ENCODE measurements at places on chromosomes 3 and 15.

DNA sequence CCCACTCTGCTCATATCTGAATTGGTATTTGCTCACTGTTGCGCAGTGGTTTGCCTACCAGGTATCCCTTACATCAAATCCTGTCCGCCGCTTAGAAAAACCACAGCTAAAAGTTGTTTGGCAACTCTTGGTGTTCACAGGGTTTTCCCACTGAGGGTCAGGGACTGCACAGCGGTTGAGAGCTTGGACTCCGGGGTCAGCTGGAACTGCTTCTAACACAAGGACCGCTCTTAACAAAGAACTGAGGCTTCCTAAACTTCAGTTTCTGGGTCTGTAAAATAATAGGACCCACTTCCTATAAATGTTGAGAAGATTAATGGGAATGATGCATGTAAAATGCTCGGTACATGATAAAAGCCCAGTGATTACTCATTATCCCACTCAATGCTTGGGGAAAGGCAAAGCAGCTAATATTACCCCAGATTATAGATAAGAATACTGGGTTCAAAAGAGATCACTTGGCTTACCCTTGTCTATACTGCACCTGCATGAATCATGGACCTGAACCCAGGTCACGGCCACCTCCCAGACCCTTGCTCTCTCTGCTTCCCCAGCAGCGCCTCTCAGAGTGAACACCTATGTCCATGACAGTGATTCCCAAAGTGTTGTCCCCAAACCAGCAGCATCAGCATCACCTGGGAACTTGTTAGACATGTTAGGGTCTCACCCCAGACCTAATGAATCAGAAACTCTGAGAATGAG, 36.1 kb downstream of the LIPC start:
- DNase-seq = peak; percentile 77

- DNase-seq = no peak
Observed at GRCh38 chr3:123540285-123540684, 44.6 kb downstream of the HACD2 start.

DNA sequence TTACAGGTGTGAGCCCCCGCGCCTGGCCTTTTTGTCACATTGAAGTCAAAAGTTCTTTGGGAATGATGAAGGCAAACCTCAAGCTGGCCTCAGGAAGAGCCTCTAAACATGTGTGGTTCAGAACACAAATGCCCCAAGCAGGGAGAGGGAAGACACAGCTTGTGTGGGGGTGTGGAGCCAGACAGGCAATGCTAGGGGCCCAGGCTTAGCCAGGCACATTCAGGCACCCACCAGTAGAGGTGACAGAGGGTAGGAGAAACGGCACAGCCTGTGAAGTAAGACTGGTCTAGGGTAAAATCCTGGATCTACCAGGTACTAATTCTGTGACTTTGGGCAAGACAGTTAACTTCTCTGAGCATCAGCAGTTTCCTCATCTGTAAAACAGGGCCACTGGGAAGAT, 3.5 kb downstream of the HDC start:
- no peak for DNase-seq

- DNase-seq = no peak
Observed at GRCh38 chr3:50333744-50334328, 5.8 kb upstream of the TUSC2 start.

DNA sequence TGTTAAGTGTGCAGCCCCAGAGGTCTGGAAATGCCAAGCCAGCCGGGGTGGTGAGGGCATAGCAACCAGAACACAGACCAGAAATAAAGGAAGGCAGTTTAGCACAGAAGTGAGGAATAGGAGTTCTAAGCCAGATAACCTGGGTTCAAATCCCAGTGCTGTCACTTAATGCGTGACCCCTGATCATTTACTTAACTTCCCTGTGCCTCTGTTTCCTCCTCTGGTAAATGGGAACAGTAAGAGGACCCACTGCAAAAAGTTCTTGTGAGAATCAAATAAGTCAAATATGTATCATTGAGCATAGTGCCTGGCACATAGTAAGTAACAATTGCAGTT, 125.2 kb upstream of the ARHGEF3 start:
- no peak for DNase-seq

- DNase-seq = no peak
Observed at GRCh38 chr3:111901637-111902036, 42.6 kb downstream of the PHLDB2 start.

GRCh38 chr15:68031404-68031803, 22.7 kb upstream of the PIAS1 start:
- no peak for DNase-seq

GRCh38 chr15:64530918-64531317, 70.5 kb downstream of the ZNF609 start:
- no peak for DNase-seq

DNA sequence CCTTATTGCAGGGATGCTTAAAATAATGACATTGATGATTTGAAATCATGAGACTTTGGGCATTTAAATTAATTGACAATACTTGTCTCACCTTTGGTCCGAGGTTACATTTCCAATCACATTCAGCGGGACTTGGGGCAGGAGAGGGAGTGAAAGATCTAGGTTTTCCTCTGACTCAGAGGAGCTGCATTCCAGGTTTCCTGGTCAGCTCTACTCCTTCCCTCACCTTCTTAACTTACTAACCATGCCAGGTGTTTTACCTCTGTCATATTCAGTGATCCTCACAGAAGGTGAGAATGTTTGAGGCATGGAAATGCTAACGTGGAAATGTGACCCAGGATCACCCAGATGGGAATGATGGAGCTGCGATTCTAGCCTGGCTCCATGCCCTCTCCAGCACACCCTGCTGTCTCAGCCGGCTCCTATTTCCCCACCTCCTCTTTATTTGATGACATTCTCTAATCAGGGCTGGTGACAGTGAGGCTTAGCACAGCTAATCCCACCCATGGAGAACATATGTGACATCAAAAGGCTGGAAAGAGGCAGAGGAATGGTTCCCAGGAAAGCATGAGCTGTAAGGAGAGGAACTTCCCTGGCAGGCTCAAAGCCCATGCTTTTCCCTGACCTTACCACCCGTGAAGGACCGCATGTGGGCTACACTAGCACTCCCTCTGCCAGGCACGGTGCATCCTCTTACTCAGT, 38.7 kb downstream of the THSD4 start:
- DNase-seq = no peak

DNA sequence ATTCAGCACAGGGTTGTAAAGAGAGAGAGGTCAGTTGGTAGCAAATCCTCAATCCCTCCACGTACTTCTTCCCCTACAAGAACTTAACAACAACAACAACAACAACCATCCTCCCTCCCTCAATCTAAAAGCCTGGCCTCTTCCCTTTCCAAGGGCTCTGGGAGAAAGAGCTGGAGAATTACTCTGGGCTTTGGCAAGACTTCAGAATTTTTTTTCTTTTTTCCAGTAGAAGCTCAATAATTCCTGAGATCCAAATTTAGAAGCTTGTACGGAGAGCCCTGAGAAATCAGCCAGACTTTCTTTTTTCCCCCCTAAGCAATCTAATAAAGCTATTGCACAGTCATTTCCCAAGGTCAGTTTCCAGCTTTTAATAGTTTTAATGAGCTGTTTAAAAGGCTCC, 95.8 kb upstream of the CACNA2D3 start:
- DNase-seq = no peak

Measured in ovary (tissue), 10 donors.